Activated T-cell treated with anti-CD3 and anti-CD28 coated beads, Interleukin-2, amount 50 U/mL, for 72 hours (primary cell): ENCODE measurements at places on chromosomes 6 and 20.

GRCh38 chr6:167523426-167523825, 198.5 kb downstream of the TTLL2 start:
- no peak for DNase-seq

GRCh38 chr6:20866036-20866435, 331.8 kb downstream of the CDKAL1 start:
- DNase-seq, result no peak

DNA sequence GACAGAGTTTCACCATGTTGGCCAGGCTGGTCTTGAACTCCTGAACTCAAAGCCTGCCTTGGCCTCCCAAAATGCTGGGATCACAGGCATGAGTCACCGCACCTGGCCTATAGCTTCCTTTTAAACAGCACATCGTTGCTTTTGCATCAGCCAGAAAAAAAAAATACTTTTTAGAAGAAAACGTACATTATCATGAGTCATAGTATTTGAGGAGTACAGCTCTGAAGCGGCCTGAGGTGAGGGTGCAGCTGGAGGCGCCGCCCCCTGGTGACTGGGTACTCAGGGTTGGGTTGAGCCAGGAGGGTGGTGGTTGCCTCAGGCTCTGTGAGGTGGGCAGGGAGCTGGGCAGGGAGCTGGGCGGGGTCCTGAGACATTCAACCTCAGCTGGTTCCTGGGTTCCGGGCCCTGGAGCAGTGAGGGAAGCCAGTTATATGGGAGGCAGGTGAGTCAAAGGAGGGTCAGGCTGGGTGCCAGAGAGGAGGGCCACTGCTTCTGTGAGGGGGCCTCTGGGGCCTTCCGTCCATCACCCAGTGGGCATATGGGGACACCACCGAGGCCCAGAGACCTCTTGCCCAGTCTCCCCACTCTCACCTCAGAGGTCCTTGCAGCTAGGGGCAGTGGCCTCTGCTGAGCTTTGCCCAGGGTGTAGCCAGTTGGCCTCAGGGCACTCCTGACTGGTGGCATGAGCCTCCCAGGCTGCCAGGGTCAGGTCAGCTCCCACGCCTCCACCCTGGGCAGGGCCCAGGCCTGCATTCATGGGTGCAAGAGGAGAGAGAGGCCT, 11.7 kb upstream of the ID1 start:
- peak; percentile 55 for DNase-seq

DNA sequence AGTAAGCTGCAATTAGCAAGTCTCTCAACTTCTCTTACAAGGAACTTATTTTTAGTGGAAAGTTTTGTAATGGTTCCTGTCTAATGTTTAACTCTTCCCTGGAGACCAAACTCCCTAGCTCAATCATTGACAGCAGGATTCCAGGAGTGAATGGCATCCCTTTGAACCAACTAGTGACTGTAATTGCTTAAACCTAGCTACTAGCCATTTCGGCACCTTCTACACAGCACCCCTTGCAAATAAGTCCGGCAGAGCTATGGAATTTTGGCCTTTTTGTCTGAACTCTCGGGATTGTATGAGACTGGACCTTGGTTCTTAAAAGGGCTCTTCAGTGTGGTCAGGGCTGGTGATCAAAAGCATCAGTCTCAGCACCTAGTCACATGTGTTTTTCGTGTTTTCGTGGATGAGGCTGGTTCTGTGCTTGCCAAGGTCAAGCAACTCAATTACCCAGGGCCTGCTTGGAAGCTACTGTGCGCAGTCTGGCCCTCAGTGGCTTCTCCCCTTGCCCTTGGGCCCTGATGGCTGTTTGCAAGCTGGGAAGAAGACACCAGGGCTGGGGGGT, 135.3 kb upstream of the NEDD9 start:
- no peak for DNase-seq

DNA sequence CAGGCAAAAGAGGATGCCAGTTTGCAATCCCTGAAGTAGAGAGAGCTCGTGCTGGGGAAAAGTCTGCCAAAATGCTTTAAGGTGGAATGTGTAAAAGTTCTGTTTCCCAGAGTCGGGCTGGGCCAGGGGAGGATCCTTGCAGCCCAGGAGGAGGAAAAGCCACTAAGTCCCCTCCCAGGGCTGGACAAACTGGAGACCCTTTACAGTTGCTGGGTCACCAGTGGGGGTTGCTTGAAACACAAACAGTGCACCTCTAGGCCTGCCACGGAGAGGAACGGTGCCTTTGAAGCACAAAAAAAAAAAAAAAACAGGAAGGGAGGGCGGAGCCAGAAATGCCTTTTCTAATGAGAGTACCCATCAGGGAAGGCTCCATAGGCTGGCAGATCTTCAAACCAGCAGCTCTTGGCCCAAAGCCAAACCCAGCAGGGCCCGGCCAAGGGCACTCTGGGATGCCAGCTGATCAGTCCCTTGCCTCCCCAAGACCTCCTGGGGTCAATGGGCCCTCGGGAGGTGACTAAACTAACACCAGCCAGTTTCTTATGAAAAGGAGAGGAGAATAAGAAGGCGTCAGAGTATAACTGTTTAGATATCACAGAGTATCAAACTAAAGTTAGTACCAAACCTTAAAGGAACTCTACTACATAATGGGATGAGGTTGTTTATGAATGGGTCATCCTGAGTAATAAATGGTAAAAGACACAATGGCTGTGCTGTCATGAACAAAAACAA, 23.7 kb downstream of the HLA-A start:
- DNase-seq, result peak; percentile 38

DNA sequence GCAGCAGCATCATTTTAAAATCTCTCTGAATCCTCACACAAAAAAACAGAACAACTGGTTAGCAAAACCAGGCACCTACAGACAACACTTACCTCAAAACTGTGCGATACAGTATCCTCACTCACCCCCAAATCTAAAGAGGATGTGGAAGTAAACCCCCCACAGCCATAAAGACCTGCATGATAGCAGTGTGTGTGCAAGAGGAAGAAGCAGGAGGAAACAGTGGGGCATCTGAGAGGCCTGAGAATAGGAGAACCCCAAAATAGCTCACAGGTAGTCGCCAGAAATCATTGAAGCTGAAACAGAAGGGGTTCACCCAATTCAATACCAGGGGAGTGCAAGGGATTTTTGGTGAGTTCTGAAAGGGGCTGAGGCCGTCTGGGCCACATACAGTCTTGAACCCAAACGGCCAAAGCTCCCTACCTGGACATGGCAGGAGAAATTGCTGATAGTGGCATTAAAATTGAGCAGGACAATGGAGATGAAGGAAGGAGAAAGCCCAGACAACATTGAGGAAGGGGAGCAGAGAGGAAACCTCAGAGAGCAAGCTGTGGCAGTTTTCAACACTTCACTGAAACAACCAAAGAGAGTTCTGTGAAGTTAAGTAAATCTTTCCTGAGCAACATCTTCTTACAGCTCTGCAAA, 129.7 kb downstream of the FIG4 start:
- no peak for DNase-seq

- no peak for DNase-seq
Measured at GRCh38 chr20:46325789-46326188, 17.5 kb upstream of the CDH22 start.
